ENCODE measurements at places on chromosomes 16 and 17.

GRCh38 chr17:45004388-45004787, 36.3 kb upstream of the C1QL1 start:
- no peak for DNase-seq

DNA sequence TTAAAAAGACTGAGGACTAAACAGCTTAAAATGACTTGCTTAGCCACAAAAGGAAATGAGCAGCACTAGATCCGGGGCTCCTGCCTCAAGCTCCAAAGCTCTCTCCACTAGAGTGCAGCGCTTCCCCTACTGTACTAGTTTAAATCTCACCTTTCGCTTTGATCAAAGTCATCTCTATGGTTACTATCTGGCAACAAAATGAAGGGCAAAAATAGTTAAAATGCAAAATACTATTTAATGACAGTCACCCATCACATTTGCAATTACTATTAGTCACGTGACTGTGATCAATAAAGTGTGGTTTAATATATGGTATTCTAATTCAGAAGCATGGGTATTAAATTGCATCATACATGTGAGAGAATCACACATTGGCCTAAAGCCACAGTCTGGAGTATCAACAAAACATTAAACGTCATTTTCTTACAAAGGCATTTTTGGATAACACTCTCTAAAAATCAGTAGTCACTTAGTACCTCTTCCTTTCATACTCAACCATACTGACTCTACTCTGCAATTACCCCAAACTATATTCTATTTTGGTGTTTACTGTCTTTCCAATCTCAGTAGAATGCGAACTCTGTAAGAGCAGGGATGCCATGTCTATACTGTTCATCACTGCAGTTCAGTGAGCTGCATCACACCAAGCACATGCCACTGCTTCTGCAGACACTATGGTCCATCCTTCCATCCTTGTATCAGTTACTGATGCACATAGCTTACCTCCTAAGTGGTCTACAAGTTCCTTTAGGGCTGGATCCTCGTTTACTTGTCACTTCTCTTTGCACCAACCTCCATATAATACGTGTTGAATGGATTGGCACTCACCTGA, 6.2 kb downstream of the PSMD12 start:
- DNase-seq: no peak

- DNase-seq: no peak
Observed at GRCh38 chr16:86444261-86444660, 66.1 kb upstream of the FOXF1 start.

DNA sequence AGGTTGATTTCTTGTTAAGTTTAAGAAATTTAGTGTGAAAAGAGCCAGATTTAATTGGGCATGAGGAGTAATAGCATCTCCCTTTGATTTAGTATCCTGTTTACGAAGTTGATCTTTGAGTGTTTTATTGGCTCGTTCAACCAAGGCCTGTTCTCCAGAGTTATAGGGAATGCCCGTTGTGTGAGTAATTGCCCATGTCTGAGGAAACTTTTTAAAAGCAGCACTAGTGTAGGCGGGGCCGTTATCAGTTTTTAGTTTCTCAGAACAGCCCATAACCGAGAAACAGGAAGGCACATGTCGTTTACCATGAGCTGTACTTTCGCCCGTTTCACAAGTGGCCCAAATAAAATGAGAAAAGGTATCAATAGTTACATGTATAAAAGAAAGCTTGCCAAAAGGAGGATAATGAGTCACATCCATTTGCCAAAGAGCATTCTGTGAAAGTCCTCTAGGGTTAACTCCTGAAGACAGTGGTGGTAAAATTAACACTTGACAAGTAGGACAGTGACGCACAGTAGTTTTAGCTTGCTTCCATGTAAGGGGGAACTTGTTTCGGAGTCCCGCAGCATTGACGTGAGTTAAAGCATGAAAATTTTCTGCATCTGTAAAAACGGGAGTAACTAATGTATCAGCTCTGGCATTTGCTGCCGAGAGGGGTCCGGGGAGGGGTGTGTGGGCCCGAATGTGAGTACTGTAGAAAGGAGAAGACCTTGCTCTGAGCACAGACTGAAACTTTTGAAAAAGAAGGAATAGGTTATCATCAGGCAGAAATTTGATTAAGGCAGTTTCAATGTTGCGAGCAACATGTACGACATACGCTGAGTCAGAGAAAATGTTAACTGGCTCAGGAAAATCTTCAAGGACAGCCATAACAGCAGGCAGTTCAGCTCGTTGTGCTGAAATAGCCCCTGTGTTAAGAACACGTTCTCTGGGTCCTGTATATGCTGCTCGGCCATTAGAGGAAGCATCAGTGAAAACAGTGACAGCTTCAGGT, 18.5 kb upstream of the KCTD5 start:
- DNase-seq: no peak

DNA sequence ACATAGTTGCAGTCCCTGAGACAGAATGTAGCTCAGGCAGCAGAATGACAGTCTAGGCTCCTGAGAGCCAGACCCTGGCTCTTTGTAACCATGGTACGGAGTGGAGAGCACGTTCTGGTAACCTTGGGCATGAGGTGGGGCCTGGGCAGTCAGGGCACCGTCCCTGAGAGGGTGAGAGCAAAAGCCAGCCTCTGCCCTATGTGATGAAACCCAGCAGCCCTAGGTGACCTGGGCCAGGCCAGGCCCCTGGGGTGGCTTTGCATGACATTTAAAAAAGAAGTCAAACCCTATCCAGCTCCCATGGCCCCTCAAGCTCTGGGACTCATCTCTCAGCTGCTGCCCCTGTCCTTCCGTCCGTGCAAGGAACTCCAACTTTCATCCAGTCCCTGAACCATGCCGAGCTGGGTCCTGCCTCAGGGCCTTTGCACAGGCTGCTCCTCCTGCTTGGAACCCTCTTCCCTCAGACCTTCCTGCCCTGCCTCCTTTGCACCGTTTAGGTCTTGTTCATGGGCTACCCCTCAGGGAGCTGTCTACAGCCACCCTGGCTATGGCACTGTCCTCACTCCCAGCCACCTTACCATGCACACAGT, 188.6 kb downstream of the NTN1 start:
- DNase-seq: no peak

GRCh38 chr16:88387941-88388627, 5.3 kb downstream of the ZNF469 start:
- DNase-seq: peak; percentile 67

DNA sequence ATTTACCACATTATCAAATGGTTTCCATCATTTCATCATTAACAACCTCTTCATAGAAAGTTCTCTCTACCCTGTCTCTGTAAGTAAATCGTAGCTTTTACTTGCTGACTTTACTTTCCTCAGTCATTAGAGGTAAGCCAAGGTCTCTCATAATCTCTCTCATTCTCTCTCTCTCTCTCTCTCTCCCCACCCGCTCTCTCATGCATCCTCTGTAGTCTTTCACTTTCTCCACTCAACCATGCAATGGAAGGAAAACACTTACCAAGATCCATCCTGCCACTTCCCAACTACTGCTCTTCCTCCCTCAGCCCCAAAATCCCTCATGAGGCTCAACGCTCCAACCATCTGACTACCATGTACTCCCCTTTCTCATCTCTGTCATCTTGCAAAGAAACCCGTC, 6.1 kb downstream of the CEP112 start:
- DNase-seq: no peak

GRCh38 chr17:40576113-40576740, 11.0 kb upstream of the CCR7 start:
- DNase-seq: no peak

- no peak for DNase-seq
Observed at GRCh38 chr16:50542703-50543102, 5.5 kb upstream of the NKD1 start.

All from midbrain (tissue), 1 donor.